NAMALWA (cell line): ENCODE measurements at places on chromosomes 2 and 18.

DNA sequence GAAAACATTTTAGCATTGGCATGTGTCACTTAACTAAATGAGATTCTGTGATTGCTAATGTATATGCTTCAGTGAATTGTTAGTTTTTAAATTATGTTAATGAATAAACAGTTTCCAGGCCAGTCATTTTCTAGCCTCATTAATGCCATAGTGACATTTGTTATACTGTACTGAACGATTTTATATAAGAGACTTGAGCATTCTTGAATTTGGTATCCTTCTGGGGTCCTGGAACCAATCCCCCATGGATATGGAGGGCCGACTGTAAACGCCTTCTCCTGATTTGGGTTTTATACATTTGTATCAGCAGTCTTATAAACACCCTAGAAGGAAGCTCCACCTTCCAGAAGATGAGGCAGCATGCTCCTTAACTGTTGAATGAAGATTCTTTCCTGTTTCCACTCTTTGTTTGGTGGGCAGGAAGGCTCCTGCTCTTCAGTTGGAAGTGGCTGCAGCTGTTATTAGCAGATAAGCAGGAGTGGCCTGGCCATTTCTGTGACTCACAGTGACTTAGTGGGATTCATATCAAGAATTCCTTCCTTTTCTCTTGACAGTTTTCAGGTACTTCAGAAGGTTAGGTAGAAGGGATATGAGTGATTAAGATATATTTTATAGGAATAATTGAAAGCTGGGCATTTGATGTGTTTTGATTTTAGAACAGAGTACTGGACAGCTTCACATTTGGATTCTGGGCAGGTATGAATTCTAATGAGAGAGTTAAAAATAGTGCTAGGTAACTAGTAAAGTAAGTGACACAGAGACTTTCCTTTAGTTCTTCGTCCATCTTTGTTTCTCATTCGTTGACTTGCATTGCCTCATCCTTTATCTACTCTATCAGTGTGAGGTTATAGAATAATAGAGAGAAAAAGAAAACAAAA, 124.9 kb downstream of the PLCL1 start:
- DNase-seq = no peak

- no peak for DNase-seq
These were observed 16.6 kb downstream of the CCDC138 start for GRCh38 chr2:108803045-108803736.

- no peak for DNase-seq
These were observed 705 bp downstream of the YES1 start for GRCh38 chr18:811182-811891.

DNA sequence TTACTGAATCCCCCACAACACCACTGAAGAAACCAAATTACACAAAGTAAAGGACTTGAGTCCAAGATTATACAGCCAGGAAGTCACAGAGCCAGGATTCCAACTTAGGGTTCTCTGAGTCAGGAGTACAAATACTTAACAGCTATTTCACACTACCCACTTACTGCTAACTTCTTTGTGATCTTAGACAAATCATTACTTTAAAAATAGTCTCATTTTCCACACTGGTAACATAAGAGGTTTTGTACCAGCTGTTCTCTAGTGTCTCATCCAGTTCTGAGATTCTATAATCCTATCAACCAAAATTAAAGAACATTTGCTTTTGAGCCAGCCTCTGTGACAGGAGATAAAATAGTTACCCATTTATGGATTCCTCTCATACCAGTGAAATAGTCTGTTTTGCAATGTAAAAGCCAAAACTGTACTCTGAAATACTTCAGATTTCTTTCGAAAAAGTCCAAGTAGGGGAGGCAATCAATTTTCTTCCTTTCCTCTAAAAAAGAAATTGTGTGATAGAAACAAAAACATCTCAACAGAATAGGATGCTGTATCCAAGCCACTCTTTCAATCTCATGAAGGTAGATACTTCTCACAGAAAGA, 157.6 kb downstream of the LRATD1 start:
- DNase-seq = no peak

GRCh38 chr18:43012951-43013350, 102.5 kb downstream of the RIT2 start:
- no peak for DNase-seq

GRCh38 chr2:239354132-239354790, 46.6 kb downstream of the HDAC4 start:
- no peak for DNase-seq

- no peak for DNase-seq
These were observed 2.1 kb upstream of the STK17B start for GRCh38 chr2:196173505-196173904.

DNA sequence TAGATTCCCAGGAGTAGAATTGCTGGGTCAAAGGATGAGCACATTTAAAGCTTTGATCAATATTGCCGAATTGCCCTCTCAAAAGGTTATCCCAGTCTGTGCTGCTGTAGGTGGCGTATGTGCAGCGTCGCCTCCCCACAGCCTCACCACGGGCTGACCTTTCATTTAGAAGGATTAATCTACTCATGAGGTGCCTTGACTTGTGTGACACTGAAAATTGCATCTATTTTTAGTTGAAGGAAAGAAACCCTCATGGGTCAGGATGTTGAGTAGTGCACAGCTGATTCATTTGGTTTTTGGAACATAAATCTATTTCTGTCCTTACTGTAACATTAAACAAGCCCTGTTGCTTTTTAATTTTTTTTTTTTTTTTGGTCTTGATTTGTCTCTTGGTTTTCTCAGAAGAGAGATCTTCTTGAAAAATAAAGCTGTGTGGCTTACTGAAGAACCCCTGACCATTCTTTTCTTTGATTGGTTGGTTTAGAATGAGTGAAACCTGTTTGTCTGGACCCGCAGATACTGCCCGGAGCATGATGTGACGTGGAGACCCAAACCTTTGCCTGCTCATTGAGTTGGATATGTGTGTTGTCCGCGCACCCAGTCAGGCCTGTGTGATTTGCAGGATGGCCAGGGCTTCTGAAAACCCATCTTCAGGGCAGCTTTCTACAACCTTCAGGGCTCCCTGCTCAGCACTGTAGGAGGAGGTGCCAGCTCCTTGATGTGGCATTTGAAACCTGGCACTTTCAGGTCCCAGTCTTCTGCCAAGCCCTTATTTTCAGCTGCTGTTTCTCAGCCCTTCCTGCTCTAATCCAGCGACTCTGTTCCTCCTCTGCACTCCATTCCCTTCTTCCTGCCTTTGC, 61.0 kb downstream of the LPIN1 start:
- no peak for DNase-seq

DNA sequence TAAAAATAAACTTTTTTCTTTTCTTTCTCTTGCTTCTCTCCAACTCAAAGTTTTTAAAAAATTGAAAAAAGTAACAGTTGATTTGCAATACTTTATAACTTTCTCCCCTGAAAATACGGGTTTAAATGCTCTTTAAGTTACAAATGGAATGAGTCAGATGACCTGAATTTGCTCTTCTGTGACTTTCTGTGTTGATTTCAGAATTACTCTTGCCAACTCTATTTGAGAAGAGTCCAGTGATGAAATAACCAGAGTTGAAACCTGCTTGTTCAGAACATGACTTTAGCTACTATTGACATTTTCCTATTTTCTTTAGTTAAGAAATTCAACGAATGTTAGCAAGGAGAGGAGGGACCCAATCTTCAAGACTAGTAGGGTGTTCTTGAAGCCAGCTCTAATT, 146.1 kb upstream of the ZSWIM2 start:
- no peak for DNase-seq

DNA sequence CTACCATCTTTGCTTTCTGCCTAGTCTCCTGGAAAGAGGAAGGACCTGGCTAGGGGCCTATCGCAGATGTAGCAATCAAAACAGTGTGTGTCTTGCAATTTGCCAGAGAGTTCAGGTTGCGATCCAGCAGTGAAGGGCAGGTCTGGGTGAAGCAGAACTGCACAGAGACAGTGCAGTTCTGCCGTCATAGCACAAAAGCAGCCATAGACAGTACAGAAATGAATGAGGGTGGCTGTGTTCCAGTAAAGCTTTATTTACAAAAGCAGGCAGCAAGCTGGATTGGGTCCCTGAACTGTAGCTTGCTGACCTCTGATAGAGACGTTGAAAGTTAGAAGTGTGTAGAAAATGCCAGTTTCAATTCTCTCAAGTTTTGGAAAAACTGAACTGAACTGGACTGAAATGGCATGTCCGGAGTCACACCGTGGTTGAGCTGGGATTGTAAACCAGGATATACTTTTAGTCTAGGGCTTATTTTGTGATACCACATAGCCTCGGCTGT, 186.8 kb downstream of the LTBP1 start:
- DNase-seq = no peak

DNA sequence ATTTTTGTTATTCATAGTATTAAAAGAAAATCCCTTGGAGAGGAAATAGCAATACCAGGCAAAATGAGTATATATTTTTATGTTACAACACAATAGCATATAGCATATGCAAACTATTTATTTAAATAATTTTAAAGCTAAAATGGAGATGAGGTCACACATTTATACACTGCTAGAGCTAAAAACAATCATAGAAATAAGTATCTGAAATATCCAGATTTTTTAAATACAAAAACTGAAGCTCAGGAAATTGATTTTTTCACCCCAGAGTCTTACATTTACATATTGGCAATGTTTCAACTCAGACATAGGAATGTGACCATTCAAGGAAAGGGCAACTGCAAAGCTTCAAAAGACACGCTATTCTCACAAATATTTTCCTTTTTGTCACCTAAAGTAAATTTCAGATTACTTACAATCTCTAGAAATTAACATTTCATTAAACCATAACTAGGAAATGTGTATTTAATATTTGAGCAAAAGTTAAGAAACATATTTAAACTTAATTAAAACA, 8.9 kb downstream of the TFPI start:
- no peak for DNase-seq

GRCh38 chr2:173370198-173370597, 15.5 kb downstream of the CDCA7 start:
- no peak for DNase-seq

- DNase-seq = no peak
These were observed 124.1 kb upstream of the LGALSL start for GRCh38 chr2:64329848-64330247.

DNA sequence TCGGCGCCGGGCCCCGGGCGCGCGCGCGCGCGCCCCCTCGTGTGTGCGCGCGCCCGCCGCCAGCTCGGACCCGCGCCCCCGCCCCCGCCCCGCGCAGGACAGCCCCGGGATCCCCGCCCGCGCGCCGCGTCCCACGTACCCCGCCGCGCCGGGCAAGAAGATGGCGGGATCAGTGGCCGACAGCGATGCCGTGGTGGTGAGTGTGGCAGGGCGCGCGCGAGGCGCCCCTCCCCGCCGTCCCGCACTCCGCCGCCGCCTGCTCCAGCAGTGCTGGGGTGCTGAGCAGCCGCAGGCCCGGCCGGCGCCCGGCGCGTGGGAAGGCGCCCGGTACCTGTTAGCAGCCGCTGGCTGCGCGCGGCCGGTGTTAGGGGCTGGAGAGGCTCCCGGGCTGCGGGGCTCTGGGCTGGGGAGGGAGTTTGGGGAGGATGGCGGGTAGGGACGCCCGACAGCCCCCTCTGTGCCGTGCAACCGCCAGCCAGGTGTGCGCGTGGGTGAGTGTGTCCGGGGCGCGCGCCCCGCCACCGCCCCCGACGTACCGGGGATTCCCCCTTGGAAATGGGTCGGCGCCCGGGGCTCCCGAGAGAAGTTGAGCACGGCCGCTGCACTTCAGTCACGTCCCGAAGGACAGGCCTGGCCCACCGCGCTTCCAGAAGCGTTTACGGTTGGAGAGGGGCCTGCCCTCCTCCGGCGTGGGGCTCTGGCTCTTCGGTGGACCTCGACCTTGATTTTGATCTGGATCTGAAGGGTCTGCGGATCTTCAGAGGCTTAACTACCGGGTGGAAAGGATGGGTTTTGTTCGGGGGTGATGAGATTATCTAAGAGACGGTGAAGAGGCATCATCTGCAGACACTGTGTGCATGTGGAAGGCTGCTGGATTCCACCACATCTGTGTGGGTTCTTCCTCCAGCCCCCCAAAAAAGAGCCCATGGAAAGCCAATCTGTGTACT, 697 bp downstream of the LGALSL start:
- peak; percentile 59 for DNase-seq

DNA sequence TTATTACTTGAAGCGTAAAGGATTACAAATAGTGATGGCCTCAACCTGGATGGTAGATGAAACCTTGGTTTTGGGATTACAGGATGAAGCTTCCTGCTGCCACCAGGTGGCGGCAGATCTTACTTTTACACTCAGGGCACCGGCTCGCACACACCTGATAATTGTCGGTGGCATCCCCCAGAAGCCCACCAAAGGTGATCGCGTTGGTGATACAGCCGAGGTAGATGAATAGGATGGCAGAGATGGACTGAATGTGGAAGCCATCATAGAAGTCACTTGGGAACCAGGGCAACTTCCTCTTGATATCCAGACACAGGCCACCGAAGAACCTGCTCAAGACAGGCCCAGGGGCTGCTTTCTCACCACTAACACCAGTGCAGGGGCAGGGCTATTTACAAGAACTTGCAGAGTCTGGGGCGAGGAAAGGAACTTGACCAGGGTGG, 51.8 kb downstream of the MTHFD2 start:
- DNase-seq = peak; percentile 70

DNA sequence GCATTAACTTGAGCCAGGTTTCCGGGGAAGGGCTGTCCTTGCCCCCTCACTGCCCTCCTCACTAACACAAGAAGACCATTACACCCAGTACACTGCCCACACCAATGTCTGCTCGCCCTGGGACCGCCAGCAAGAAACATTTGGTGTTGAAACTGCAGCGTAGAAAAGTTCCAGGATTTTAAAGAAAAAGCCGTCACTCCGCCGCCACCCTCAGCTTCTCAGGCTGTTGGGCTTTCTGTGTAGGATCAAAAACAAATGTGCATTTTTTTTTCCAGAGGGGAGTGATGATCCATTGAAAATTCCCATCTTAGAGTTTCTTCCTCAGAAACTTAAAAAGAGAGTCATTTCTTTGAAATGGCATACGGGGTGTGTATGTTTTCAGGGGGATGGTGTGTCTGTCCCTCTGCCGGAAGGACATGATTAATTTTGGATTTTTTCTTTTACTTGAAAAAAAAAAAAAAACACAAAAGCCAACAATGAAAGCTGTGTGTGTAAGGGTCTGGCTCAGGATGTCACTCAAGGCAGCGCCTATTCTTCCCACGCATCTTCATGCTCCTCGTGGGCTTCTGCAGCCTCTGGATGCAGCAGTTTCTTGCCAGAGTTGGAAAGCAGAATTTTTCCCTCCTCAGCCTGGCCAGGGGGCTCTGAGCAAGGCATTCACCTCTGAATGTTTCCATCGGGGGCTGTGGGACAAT, 184.9 kb downstream of the GLI2 start:
- no peak for DNase-seq

DNA sequence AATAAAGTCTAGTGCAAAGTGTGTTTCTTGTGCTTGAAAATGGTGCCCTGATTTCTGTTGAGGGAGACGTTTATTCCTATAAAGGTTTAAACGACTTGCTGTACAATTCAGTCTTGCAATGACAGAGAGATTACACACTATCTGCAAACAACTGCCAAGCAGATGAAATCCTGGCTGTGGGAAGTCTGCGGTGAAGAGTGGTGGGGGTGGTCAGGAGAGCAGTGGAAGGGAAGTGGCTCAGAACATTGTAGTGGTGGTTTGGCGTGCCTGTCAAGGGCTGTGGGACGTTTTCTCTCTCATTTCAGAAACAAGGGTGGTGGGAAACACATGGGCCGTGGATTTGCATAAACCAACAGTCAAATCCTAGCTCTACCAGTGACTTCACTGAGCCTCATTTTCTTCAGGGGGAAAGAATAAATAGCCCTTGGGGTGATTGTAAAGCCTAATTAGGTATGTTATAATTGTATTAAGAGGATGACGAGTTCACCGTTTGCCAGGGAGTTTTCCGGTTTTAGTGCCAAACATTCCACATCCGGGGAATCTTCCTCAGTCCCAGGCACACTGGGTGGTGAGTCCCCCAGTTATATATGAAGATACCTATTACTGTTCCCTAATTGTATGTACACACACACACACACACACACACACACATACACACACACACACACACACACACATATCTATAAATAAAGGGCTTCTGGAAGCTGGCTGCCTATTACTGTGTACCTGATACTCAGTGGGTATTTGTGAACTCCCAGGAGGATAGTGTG, 115.0 kb downstream of the SPTBN1 start:
- peak; percentile 91 for DNase-seq
